ENCODE measurements at places on chromosomes 11 and 22.

- no peak for DNase-seq
Measured at GRCh38 chr11:15114501-15115475, at the start of gene INSC. TSS of gene INSC (plus strand) at chr11:15114923. CDS start at chr11:15149175, 34,252 bp downstream.

DNA sequence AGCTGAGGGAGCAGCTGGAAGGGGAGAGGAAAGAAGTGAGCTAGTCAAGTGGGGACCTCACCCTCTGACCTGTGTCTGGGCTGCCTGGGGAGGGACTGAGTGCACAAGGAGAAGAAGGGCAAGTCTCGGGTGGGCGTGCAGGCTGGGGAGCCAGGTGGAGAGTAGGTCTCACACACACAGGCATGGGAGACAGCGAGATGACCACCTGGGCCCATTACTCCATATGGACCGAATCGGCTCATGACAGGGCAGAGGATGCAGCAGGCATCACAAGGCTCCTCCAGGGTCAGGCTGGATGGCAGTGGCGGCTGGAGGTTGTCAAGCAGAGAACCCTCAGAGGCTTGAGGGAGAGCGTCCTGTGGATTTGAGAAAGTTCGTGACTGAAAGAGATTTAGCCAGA lies 63.5 kb downstream of the CEP164 start:
- no peak for DNase-seq

DNA sequence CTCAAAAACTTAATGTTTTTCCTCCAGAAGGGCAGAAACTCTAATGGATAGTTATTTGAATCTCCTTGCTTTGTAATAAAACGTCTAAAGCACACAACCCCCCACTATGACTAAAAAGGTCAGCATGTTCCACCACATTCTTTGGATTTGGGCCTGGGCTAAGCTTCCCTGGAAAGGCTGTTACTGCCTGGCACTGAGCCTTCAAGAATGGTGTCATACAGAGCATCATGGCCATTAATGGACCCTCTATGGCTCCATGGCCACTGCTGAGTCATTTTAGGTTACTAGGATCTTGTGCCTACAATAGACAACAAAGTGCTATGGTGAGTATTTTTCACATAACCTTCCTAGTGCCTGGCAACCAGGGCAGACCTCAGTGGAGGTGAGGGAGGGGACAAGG lies 242.6 kb upstream of the FAT3 start:
- peak; percentile 2 for DNase-seq

GRCh38 chr11:77066229-77067042 lies at the start of gene CAPN5:
TSS of gene CAPN5 (plus strand) at chr11:77066971. CDS start at chr11:77084887, 17,916 bp downstream.
- peak; percentile 83 for DNase-seq

GRCh38 chr11:69245491-69246345 lies 48.2 kb upstream of the MYEOV start:
- DNase-seq, result no peak

GRCh38 chr22:17009640-17010291 lies 1.7 kb upstream of the GAB4 start:
- DNase-seq, result no peak

DNA sequence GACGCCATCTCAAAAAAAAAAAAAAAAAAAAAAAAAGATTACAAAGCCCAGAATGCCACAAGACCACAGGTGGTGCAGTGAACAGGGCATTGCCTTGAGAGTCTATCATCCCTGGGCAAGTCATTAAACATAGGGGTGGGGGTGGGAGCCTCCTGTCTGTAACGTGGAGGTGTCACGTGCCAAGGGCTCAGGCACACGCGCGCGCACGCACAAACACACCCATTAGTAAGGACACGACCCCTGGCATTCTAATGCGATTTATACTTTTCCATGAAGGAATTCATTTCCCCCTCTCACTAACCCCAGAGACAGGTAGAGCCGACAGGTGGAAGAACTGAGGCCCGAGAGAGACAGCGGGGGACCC lies 5.8 kb upstream of the GCAT start:
- no peak for DNase-seq

GRCh38 chr11:41866525-41866924 lies 407.1 kb upstream of the LRRC4C start:
- no peak for DNase-seq

GRCh38 chr11:56916587-56916986 lies 72.1 kb upstream of the OR5AK2 start:
- no peak for DNase-seq

DNA sequence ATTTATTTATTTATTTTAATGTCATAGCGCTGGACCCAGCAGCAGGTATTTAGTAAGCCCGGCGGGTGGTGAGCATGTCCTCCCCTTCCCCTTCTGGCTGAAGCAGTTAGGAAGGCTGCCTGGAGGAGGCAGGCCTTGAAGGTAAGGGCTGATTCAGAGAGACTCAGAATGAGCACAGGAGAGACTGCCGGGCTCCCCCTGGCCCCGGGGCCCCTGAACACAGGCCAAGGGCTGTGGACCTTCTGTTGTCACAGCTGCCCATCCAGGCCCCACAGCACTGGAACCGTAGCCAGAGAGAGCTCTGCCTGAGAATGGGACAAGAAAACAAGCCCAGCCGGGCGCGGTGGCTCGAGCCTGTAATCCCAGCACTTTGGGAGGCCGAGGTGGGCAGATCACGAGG lies 52.8 kb downstream of the KCNJ4 start:
- DNase-seq, result no peak

GRCh38 chr11:36601155-36601554 lies 3.1 kb upstream of the RAG2 start:
- DNase-seq, result no peak

- no peak for DNase-seq
Measured at GRCh38 chr22:43317239-43317638, 25.9 kb downstream of the SCUBE1 start.

DNA sequence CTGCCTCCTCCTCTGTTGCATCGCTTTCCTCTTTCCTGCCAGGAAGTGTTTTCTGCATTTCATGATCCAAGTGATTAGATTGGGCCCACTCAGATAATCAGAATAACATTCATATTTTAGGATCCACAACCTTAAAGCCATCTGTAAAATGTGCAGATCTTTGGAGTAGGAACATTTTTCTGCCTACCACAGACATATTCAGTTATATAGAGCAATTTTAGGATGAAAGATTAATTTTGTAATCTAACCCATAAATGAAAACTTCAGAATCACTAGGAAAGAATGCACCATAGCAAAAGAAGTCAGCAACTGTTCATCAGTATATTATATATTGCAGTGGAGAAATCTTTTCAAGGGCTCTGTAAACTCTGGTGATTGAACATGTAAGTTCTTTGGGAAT lies 659.9 kb upstream of the LUZP2 start:
- DNase-seq, result no peak

- no peak for DNase-seq
Measured at GRCh38 chr11:110162216-110162615, 69.0 kb downstream of the ZC3H12C start.

DNA sequence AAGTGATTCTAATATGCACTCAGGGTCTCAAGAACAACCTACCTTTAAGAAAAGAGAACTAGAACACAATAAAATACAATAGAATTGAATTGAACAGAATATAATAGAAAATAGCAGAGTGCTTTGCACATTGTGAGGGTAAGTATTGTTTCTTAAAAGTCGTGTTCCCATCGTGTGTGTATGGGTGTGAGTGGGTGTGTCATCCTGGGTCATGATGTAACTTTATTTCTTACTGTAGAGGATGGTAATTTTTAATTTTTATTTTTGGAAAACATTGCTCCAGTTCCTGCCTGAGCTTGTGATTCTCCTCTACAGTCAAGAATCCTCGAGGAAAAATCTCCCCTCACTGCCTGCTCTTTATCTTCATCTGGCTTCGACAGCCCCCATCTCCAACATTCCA lies 75.7 kb upstream of the CSNK2A3 start:
- DNase-seq, result no peak

DNA sequence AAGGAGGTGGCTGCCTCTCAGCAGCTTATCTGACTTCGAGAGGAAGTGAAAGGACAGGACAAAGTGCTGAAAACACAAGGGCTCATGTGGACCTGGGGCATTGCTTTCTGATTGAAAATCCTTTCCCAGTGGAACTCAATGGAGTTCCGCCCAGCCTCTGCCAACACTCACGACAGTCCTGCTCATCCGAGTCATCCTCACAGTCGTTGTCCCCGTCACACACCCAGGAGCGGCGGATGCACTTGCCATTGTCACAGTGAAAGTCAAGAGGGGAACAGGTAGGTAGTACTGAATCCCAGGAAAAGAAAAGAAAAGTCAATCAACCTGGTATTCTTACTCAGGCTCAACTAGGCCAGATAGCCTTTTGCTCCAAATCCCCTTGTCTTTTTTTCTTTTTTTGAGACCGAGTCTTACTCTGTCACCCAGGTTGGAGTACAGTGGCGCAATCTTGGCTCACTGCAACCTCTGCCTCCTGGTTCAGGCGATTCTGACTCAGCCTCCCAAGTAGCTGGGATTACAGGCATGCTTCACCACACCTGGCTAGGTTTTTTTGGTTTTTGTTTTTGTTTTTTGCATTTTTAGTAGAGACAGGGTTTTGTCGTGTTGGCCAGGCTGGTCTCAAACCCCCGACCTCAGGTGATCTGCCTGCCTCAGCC lies 18.1 kb downstream of the LRP4 start:
- no peak for DNase-seq

- DNase-seq, result no peak
Measured at GRCh38 chr11:88246696-88247095, 71.5 kb upstream of the RAB38 start.

DNA sequence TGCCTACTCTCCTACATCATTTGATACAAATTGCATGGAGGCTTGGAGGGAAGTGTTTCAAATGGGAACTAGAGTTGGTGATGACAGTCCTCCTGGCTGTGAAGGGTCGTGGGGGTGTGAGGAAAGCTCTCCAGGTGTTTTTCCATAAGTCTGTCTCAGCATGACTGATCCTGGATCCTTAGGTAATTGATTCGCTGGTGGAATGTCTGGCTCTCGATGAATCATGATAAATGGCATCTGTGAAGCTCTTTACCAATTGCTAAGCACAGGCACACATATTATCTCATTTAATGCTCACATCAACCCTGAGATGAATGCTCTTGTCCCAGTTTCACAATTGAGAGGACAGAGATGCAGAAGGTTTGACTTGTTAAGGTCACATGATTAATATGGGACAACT lies 107.5 kb downstream of the PKNOX2 start:
- DNase-seq, result no peak

GRCh38 chr22:23606204-23607131 lies 25.7 kb downstream of the DRICH1 start:
- DNase-seq, result no peak

DNA sequence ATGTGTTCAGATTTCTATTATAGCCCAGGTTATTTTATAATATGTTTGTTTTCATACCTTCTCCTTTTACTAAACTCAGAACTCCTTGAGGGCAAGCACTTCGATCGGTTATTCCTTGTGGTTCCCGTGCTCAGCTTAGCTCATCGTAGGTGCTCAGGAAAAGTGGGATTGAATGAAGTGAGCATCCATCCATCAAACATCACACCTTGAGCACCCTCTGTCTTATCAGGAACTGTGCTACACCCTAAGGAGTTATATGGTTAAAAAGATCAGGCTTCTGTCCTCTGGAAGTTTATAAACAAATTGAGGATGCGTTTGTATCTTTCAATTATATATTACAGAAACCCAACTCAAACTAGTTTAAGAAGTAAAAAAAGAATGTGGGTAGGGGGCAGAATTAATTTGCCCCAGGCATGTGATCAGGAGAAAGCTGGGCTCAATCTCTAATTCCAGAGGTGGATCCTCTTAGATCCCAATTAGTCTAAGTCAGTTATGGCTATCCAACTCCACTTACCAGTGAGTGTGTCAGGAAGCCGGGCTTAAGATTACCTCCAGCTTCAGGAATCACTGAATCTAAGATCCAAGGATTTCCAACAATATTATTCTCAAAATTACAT lies 59.9 kb upstream of the RRAS2 start:
- no peak for DNase-seq

- no peak for DNase-seq
Measured at GRCh38 chr11:89612096-89612495, 98.0 kb upstream of the TRIM77 start.

GRCh38 chr11:109940816-109941215 lies 152.4 kb upstream of the ZC3H12C start:
- DNase-seq, result no peak

GRCh38 chr22:50678218-50678650 lies 5.6 kb downstream of the SHANK3 start:
- DNase-seq, result no peak

GRCh38 chr11:65698205-65698604 lies 13.8 kb upstream of the KAT5 start:
- no peak for DNase-seq

DNA sequence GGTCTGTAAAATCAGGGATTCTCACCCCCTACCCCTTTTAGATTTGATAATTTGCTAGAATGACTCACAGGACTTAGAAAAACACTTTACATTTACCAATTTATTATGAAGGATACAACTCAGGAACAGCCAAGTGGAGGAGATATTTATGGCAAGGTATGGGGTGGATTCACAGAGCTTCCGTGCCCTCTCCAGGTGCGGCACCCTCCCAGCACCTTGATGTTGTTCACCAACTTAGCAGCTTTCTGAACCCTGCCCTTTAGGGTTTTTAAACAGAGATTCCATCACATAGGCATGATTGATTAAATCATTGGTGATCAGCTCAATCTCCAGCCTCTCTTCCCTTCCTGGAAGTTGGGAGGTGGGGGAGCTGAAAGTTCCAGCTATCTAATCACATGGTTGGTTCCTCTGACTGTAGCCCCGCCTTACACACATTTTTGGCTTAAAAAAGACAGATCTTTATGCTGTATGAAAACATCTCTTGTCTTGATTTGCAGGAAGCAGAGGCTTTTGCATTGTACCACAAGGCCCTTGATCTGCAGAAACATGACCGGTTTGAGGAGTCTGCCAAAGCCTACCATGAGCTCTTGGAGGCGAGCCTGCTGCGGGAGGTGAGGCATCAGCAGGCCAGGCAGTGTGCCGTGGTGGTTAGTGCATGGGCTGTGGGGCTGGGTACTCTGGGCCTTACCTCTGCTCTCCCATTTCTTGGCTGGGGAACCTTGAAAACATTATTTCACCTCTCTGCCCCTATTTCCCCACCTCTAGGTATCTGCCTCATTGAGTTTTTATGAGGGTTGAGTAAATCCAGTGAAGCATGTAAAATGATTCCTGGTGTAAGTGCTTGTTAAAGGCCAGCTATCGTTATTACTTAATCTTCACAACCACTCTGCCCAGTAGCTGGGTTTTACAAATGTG lies 27.0 kb downstream of the CABIN1 start:
- no peak for DNase-seq

All from C1 segment of cervical spinal cord (tissue), 14 donors.